ENCODE measurements at places on chromosomes 13 and 19. TPM values are rescaled to one million over a fixed set of nuclear protein-coding genes. Genes with fewer than 3 reads are reported as not detected.

Gene ADAMTS10
- 3.8 TPM for polyA plus RNA-seq

Gene ITPKC
- 19.2 TPM for polyA plus RNA-seq

Gene MEIOSIN
- polyA plus RNA-seq, result 0.01 TPM

Gene KLK14
- polyA plus RNA-seq, result 0.20 TPM
